ENCODE measurements at places on chromosomes 1 and 21. TPM values are rescaled to one million over a fixed set of nuclear protein-coding genes. Genes with fewer than 3 reads are reported as not detected.

- DNase-seq: no peak
Measured at GRCh38 chr21:27691516-27691915, 724.6 kb upstream of the ADAMTS5 start.

IL22RA1 gene
- not detected for total RNA-seq

- no peak for DNase-seq
Measured at GRCh38 chr21:15837645-15838044, 107.9 kb downstream of the USP25 start.

DNA sequence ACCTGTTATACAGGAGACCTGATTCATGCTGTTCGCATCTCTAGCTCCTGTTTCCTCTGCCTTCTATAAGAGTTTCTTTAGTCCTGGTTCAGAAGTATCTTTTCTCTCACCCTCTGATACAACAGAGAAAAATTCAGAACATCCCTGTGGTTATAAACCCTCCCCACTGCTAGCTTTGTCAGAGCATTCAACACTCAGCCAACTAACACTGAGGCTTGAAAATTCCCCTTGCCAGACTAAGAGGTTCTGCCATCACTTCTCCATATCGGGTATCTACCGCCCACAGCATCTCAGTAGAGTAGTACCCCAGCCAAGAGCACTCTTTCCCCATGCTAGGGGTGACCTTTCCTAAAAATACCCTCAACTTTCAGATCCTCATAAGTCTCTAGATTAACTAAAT, 19.6 kb upstream of the PIK3R3 start:
- DNase-seq: no peak

CCDC30 gene
- total RNA-seq: 1.5 TPM

- no peak for DNase-seq
Measured at GRCh38 chr1:6104631-6105030, 58.9 kb downstream of the KCNAB2 start.

CRYAA gene
- total RNA-seq: not detected

DNA sequence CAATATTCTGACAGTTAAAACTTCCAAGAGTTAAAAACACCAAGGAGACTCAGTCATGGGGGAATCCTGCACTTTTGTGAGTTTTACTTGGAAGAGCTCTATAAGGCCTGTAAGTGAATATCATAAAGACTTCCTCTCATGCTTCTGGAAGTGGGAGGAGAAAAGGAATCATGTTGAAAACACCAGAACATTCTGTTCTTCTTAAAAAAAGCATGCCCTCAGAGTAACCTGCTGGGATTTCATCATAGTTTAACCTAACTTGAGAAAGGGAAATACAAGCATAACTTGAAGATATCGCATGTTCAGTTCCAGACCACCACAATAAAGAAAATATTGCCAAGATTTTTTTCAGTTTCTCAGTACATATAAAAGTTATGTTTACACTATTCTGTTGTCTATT, 51.9 kb downstream of the COL11A1 start:
- DNase-seq: no peak

DNA sequence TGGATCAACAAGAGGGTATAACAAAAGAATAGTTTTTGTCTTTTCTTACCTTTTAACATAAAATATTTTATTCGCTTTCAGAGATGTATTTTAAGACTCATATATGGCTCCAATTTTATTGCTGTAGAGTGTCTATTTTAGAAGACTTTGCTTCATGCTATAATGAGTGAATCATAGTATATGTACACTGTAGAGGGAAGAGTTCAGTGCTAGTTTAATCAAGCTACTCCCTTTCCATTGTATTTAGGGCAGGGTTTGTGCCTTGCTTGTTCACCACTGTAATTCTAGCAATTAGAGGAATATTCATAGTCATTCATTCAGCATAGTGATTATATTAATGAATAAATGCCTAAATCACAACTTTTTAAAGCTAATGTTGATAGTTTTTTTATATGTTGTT, 78.8 kb downstream of the CEP350 start:
- no peak for DNase-seq

All from activated CD4-positive, alpha-beta memory T cell treated with anti-CD3 and anti-CD28 coated beads for 36 hours (primary cell).